ENCODE measurements at places on chromosomes 2 and 18.

- DNase-seq = no peak
Observed at GRCh38 chr2:184599054-184599871, 934 bp downstream of the ZNF804A start.

DNA sequence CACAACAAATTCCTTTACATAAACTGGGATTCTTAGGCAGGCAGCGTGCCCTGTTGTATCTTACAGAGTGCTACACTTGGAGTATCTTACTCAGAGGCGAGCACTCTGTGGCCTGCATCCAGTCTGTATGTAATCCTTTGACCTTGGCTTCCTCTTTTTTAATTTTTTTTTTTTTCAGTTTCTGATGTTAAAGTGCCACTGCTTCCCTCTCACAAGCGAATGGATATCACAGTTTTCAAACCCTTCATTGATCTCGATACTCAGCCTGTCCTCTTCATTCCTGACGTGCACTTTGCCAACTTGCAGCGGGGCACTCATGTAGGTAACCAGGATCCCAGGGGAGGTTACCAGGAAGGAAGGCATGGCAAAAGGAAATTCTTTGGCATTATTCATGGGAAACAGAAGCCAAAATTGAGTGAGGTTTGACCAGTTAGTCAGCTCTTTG, 40.4 kb downstream of the GRHL1 start:
- no peak for DNase-seq

- DNase-seq = no peak
Observed at GRCh38 chr2:48345176-48345575, 184.8 kb upstream of the STON1 start.

DNA sequence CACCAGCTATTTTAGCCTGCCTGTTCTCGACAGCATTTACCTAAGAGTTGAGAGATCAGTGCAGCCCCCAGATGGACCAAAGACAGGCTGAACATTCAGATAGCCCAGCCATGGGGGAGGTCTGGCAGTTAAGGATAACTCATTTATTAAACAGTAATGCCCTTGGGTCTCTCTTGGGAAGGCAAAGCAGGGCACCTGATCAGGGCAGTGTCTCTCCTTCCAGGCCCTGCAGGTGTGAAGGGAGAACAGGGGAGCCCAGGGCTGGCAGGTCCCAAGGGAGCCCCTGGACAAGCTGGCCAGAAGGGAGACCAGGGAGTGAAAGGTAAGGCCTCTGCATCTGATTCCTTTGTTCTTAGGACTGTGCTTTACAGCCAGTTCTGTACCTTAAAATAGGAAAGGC, 49.6 kb downstream of the MARCO start:
- no peak for DNase-seq

DNA sequence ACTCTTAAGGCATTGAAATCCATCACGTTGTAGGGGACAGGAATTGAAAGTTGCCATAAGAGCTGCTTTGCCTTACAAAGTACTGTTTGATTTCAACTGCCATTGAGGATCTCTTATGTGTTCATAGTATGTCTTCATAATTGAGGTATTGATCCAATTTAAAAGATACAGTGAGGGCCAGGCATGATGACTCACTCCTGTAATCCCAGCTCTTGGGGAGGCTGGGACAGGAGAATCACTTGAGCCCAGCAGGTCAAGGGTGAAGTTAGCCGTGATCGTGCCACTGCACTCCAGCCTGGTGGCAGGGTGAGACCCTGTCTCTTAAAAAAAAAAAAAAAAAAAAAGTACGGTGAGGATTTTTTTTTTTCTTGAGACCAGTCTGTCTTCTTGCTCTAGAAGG, 91.7 kb upstream of the EML6 start:
- DNase-seq = no peak

DNA sequence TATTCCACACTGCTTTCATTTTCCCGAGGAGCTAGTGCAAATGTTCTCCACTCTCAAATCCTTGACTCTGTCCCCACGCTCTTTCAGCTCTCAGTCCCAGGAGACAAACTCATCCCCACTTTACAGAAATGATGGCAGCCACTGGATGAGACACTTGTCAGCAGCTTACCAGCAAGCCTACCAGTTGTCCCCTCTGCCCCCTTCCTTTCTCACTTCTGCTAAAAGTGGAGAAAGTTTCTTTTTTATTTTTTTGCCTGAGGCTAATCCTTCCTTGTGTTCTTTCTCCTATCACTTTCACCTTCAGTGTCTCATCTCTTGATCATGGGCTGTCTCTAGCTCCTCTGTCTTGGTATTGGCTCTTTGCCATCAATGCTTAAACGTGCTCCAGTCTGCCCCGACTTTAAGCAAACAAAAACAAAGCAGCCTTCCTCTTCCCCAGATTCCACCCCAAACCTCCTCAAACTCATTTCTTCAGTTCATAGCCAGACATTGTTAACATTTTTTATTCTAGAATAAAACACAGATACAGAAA, 64.5 kb downstream of the TTC32 start:
- DNase-seq = peak; percentile 4

- no peak for DNase-seq
Observed at GRCh38 chr2:119772128-119772527, 12.4 kb downstream of the PTPN4 start.

- DNase-seq = no peak
Observed at GRCh38 chr2:231047923-231048915, 8.4 kb upstream of the PSMD1 start.

- DNase-seq = no peak
Observed at GRCh38 chr2:211881449-211881848, 657.2 kb downstream of the ERBB4 start.

GRCh38 chr2:102238039-102238756, 51.4 kb downstream of the IL1RL2 start:
- DNase-seq = no peak

DNA sequence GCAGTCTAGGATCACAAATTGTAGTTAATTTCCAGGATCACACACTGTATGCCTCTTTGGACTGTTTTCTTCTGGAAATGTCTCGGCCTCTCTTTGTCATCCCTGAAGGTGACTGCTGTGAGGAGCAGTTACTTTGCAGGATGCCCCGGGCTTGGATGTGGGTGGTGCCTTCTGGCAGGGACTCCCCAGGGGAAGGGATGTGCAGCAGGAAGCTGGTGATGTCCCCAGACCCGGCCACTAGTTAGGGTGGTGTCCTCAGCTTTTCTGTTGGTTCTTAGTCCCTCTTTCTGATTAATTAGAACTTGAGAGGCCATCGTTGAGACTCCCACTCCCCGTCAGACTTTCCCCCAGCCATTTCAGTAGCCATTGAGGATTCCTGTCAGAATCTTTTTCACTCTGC, 286.6 kb upstream of the HDAC4 start:
- no peak for DNase-seq

DNA sequence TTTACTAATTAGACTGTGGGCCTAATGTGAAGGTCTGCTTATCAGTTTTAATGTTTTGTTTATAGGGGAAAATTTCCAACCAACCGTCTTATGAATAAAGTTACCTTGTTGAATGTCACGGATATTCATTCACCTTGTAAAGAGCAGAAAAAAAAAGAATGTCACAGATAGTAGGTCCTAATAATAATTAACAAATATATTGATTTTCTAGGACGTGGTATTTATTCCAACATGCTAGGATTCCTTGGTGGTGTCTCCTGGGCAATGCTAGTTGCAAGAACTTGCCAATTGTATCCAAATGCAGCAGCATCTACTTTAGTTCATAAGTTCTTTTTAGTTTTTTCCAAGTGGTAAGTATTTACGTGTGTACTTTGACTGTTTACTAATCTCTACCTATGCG, 23.4 kb downstream of the PAPOLG start:
- DNase-seq = no peak

DNA sequence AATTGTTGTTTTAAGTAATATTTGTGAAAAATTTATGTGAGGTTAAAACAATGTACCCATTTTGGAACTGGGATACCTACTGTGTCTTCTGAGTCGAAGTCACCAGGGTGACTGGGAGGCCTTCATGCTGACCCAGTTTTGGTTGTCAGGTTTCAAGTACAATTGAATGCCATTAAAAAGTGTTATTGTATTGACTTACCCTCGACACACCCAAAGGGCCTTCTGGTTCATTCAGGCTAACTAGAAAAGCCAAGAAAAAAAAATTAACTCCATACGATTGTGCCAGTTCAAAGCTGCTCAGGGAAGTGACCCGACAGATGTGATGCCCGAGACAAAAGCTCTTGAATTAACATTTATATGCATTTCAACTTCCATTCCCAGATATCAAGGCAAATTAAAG, 190.0 kb downstream of the ST6GAL2 start:
- DNase-seq = no peak

- DNase-seq = no peak
Observed at GRCh38 chr2:11554399-11554716, 20.5 kb downstream of the GREB1 start.

- peak; percentile 31 for DNase-seq
Observed at GRCh38 chr2:204948024-204948763, 402.9 kb downstream of the PARD3B start.

DNA sequence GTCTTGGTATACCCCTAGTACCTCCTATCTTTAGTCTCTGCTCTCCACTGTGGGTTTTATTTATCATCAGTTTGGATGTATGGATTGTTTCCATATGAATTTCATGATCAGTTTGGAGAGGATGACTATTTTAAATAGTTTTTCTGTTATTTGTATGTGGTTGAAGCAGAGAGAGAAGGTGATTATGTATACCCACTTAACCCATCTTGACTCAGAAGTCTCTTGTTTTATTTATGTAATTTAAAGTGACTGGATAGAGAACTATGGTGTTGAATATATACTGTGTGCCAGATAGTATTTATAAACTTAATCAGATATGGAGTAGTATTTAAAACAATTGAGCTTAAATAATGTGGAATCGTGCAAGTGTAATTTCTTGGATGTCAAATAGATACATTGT, 39.9 kb downstream of the SMAD4 start:
- DNase-seq = no peak

DNA sequence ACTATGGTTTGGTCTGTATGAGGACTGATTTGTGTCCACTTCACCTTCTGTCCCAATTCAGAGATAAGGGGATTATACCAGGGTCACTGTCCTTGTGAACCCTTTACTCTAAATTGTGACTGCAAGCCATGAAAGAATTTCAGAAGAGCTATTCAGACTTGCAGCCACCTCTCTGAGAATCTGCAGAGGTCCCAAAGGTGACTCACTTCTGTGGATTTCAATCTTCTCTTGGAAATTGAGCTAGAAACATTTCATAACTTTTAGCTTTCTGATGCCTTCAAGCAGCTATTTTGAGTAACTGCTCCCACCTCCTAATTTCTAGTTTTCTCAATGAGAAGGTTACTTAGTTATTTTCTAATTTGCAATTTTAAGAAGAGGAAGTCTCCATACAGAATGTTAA, 1242.4 kb upstream of the ACVR2A start:
- DNase-seq = no peak

GRCh38 chr2:124318913-124319312, 293.8 kb downstream of the CNTNAP5 start:
- no peak for DNase-seq

GRCh38 chr18:36179562-36180355, 7.5 kb upstream of the MOCOS start:
- DNase-seq = peak; percentile 31

DNA sequence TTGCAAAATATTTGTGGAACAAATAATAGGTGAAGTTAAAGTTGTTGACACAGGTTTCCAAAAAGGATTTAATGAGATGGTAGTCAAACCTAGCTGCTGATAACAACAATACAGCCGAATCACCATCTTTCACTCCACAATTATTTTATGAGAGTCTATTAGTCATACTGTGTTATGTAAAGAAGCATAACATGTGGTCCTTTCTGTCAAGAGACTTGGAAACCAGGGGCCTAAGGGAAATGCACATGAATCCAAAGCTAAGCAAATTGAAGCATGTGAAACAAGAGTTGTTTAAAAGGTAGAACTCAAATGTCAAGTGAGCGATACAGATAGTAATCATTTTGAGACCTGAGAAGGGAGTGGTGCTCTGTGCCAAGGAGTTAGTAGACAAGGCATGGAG, 16.0 kb downstream of the CD28 start:
- peak; percentile 47 for DNase-seq

DNA sequence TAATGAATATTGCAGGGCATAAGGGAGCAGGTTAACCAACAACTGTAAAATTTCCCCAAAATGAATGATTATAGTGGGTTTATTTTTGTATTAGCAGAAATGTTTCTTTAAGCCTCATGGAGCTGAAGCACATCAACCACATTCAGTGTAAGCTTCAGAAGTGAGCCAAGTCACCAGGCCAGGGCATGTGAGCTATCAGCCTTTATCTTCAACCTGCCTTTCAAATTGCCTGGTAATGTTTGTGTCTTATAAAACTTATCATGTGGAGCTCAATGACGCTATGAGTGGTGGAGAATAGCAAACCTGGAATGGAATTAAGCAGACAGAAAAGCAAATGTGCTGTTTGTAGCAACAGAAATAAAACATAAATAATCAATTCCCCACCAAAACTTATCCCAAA, 1068.4 kb downstream of the LRP1B start:
- no peak for DNase-seq

GRCh38 chr2:171814883-171815282, 79.2 kb downstream of the SLC25A12 start:
- DNase-seq = no peak

- DNase-seq = no peak
Observed at GRCh38 chr2:64748561-64748960, 94.8 kb upstream of the SERTAD2 start.

DNA sequence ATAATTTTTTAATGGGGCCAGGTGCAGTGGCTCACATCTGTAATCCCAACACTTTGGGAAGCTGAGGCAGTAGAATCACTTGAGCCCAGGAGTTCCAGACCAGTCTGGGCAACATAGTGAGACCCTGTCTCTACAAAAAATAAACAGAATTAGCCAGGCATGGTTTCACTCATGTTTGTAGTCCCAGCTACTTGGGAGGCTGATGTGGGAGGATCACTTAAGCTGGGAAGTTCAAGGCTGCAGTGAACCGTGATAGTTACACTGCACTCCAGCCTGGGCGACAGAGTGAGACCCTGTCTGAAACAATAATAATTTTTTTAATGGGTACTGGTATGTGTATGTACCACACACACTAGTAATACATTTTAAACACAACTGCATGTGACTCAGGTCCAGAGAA, 2.4 kb downstream of the ARL6IP6 start:
- DNase-seq = no peak

GRCh38 chr2:188668017-188668680, 306.0 kb upstream of the COL3A1 start:
- DNase-seq = no peak

All from LNCaP clone FGC (cell line).